Skeletal muscle tissue (tissue), 5 donors: ENCODE measurements at places on chromosomes 4 and X. TPM values are rescaled to one million over a fixed set of nuclear protein-coding genes. Genes with fewer than 3 reads are reported as not detected.

Gene CFAP47
- under 0.01 TPM for total RNA-seq

Gene QRFPR
- total RNA-seq, result 0.52 TPM

Gene FAM9C
- under 0.01 TPM for total RNA-seq

Gene FRMD7
- 0.52 TPM for total RNA-seq

Gene ZNF630
- 2.1 TPM for total RNA-seq

Gene HMGN5
- total RNA-seq, result not detected

Gene KLB
- 1.0 TPM for total RNA-seq

Gene SSX2B
- not detected for total RNA-seq

Gene DTHD1
- under 0.01 TPM for total RNA-seq

Gene NPY2R
- total RNA-seq, result not detected

Gene WDR17
- 1.0 TPM for total RNA-seq

Gene ADRA2C
- 1.0 TPM for total RNA-seq

Gene AADAT
- 2.1 TPM for total RNA-seq

Gene GLOD5
- not detected for total RNA-seq

Gene ATOH1
- not detected for total RNA-seq
